ENCODE measurements at places on chromosomes 11 and 22.

- DNase-seq, result no peak
Observed at GRCh38 chr11:67429038-67429668, 859 bp downstream of the RPS6KB2 start.

GRCh38 chr22:46754110-46754799 lies 8.2 kb upstream of the TBC1D22A start:
- peak; percentile 94 for DNase-seq

GRCh38 chr11:129728581-129728980 lies 87.1 kb upstream of the TMEM45B start:
- no peak for DNase-seq

- no peak for DNase-seq
Observed at GRCh38 chr11:122717264-122717867, 61.8 kb downstream of the UBASH3B start.

DNA sequence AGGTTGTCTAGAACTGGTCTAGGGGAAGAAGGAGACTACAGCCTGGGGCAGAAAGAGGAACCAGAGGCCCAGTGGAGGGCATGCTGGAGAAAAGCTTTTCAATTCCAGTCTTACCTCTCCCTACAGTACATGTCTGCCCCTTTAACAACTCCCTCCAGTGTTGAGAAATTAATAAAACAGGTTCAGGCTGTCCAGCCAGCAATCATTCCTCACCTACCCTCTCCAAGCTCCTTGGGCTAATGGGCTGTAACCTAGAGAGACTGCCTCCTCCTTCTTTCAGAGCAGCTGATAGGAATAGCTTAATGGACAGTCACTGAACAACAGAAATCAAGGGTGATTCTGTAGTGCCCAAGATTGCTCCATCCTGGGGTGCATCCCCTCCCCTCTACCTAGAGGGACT lies 8.8 kb downstream of the SLC35F2 start:
- no peak for DNase-seq

DNA sequence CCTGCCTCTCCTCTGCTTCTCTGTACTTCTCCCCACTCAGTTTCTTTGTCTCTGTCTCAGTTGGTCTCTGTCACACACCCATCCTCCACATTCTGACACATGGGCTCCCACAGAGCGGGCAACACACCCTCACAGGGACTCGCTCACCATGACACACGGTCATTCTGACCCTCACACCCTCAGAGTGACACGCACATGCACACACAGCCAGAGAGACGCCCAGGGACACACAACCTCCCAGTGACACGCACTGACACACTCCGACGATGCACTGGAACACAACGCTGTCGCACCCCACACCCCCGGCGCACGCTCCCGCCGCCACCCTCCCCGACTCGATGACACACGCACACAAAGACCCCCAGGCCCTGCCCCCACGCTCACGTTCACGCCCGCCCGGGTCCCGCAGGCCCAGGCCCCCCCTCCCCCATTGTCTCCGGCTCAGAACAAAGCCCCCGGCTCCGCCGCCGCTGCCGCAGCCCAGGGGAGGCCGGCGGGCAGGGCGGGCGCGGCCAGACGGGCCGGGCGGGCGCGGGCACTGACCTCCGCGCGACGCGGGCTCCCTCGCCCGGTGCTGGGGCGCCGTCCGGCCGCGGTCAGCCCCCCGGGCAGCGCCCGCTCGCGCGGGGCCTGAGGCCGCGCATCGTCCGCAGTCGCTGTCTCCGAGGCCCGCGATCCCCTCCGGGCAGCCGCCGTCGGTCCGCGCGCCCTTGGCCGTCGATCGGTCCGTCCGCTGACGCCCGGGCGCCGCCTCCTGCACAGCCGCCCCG lies 404 bp downstream of the DCHS1 start:
- DNase-seq, result no peak

- no peak for DNase-seq
Observed at GRCh38 chr11:122686111-122686510, 30.6 kb downstream of the UBASH3B start.

- no peak for DNase-seq
Observed at GRCh38 chr11:133911171-133911570, 45.6 kb downstream of the IGSF9B start.

GRCh38 chr11:11718511-11718910 lies 96.7 kb upstream of the GALNT18 start:
- DNase-seq, result no peak

- DNase-seq, result no peak
Observed at GRCh38 chr11:107605061-107606006, 14.4 kb downstream of the ELMOD1 start.

Data from HS-27A (cell line).